Activated gamma-delta T cell (primary cell): ENCODE measurements at places on chromosomes 5 and 9.

- no peak for DNase-seq
These were observed 77.6 kb downstream of the MAPKAP1 start for GRCh38 chr9:125629446-125629845.

- peak; percentile 18 for DNase-seq
These were observed 14.1 kb upstream of the OR2S2 start for GRCh38 chr9:35972093-35972492.

- no peak for DNase-seq
These were observed 663 bp upstream of the FRMD3 start for GRCh38 chr9:83538890-83539238.

DNA sequence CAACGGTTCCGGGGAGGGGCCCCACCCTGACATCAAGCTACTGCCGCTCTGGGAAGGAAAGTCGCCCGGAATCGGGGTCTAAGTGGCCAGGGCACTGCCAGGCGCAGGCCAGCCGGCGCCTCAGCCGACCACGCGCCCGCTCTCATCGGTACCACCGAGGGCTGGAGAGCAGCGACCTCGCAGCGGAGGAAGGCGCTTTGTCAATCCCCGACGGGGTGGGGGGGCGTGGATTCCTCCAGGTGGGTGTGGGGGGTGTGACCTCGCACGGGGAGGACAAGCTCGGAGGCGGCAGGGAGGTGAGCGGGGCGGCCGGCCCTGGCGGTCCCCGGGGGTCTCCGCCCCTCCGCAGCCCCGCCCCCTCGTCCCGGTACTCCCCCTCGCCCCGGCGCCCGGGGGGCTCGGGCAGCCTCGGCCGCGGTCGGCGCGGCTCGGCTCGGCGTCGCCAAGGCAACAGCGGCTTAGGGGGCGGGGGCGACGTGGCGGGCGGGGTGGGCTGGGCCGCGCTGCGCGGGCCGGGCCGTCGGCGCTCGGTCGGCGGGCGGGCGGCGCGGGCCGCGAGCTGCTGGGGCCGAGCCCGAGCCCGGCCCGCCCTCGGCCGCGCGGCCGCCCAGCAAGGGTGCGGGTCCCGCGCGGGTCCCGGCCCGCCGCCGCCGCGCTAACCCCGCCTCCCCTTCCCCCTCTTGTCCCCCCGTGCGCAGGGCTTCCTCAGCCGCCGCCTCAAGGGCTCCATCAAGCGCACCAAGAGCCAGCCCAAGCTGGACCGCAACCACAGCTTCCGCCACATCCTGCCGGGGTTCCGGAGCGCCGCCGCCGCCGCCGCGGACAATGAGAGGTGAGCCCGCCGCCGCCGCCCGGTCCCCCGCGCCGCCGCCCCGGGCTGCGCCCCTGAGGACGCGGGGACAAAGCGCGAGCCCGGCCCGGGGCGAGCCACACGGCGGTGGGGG is 47.5 kb downstream of the DAB2IP start:
- peak; percentile 43 for DNase-seq

GRCh38 chr5:150294551-150295071 is 5.0 kb upstream of the CAMK2A start:
- no peak for DNase-seq

- no peak for DNase-seq
These were observed 187.3 kb downstream of the HTR1A start for GRCh38 chr5:63774939-63775338.

DNA sequence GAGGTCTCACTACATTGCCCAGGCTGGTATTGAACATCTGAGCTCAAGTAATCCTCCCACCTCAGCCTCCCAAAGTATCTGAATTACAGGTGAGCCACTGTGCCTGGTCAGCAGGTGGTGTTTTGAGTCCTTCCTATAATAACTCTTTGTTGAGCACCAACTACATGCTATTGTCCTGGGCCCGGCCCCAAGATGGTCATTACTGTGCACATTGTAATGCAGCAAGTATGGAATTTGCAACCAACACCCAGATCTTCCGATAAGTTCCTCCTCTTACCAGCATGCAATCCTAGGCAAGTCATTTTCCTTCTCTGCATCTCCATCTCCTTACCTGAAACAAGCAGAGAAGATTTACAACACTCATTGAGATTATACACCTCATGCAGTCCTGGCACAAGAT is 510.3 kb upstream of the KLF4 start:
- no peak for DNase-seq

DNA sequence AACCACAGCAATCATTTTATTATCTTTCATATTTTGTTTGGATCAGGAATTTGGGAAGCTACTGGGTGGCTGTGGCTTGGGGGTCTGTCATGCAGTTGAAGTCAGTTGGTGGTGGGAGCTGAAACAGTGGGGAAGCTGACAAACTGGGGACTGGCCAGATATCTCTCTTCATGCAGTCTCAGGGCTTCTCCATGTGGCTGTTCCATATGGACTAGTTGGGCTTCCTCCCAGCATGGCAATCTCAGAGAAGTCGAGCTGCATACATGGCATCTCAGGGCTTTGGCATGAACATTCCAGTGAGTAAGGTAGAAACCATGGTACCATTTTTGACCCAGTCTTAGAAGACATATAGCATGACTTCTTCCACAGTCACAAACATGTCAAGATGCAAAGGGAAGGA is 274.8 kb downstream of the ENC1 start:
- DNase-seq: no peak

DNA sequence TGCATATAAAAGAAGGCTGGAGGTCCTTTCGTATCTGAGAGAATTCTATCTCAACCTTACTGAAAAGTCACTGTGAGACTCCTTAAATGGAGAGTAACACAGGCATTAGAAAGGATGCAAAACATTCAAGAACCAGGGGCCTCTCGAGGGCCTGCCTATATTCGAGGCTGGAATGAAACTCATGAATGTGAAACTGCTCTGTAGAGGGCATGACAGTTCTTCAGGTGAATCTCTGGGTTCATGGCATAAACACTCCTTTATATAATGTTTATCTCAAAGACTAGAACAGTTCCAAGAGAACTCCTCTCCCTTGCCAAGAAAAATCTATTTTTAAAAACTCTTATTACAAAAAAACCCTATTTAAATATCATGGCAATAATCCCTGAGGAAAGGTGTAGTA is 113.9 kb downstream of the SEC61B start:
- DNase-seq: no peak

- no peak for DNase-seq
These were observed 20.5 kb downstream of the ERAP2 start for GRCh38 chr5:96896806-96897205.

DNA sequence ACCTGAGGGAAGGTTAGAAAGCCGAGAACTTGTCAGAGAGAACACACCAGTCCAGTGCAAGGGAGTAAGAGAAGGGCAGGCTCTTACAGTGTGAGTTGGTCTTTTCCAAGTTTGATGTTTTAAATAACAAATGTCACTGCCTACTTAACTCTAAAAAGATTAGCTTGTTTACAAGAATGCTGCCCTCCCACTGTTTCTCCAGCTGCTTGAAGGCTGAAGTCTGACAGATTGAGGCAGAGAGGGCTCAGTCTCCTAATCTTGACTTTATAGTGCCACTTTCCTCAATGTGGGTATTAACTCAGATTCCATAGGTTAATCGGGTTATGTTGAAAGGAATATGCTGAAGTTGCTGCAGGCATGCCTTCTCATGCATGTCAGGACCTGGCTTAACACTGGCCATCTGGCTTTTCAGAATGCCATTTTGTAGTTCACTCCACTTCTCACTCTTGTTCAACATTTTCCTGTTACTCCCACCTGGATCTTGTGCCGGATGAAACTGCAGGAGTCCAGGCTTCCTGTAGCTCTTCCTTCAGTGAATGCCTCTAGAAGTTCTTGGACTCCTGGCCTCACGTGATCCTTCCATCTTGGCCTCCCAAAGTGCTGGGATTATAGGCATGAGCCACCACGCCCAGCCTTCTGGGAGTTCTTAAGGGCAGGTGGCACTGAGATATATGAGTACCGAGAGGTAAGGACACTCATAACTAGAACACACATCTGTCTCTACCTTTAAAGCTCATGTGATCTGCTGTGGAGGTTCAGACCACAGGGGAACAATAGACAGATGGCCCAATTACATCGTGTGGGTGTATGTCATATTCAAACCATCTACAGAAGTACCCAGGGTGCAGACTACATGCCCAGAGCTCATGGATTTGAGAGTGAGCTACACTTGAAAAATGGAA is 249.7 kb downstream of the ARHGAP26 start:
- DNase-seq: no peak

GRCh38 chr9:106414042-106414441 is 448.9 kb upstream of the ZNF462 start:
- DNase-seq: no peak

DNA sequence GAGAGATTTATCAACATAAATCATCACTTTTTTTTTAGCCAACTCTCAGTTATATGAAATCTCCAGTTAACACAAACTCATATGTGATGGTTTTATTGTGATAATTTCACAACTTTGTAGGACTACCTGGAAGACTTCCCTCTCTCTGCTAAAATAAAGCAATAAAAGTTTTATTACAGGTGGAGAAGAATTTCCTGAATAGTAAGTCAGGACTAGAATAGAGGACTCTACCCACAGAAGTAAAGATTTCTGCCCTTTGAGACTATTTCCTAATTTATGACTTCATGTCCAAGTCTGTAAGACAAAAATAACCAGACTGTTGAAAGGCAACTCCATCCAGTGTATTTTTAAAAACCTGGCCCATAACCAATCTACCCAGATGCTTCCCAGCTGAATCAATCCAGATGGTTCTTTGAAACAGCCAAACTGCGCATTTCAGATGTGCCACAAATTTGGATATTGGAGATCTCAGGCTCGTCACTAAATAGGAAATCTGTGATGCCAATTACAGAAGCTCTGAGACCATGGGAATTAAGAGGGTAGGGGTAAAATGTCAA is 234.0 kb upstream of the NMUR2 start:
- DNase-seq: no peak

DNA sequence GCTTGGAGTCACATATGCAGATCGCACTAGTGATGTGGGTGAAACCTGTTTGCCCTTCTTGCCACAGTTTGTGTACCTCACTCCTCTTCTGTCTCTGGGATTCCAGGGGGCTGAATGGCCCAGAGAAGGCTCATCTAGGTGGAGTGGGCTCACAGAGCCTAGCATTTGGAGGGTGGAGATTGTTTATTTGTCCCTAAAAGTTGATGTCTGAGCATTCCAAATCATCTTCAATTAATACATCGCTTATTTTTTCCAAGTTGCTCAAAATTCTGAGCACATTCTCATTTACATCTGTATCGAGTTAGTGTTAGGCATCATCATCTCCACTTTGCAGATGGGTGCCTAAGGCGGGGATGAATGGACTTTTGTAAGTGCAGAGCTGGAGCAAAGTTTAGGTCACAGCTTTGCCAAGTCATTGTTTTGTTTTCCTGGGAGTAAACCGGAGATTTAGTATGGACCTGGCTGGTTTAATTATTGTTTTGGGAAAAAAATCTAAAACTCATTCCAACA is 2.0 kb downstream of the ABL1 start:
- DNase-seq: no peak

- no peak for DNase-seq
These were observed 6.8 kb downstream of the MRPL36 start for GRCh38 chr5:1792842-1793266.

GRCh38 chr9:132651259-132651658 is 18.5 kb downstream of the DDX31 start:
- no peak for DNase-seq

- no peak for DNase-seq
These were observed 431.6 kb downstream of the IRX1 start for GRCh38 chr5:4027088-4027734.

DNA sequence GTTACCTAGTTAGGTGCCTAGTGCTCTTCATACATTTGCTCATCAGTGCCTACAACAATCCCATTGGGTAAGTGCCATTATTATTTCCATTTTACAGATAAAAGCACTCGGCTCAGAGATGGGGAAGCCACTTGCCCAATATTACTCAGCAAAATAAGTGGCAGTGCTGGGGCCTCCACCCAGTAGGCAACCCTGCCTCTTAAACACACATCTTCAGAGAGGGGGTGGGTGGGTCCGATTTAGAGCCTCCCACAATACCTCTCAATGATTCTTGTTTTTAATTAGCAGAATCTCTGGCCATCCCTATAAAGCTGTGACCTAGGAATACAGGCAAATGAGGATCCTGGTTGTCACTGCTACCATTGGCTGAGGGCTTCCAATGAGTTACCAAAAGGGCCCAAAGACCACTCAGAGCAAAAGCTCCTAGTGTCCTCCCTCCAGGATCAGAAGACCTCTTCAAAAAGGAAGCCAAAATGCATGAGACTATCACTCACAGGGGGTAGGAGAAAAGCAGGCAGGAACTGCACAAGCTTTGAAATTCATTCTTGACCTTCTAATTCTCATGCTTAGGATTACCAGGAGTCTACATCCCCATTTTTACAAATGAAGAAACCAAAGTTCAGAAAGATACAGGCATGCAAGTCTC is 36.1 kb upstream of the UBE2D2 start:
- DNase-seq: no peak

DNA sequence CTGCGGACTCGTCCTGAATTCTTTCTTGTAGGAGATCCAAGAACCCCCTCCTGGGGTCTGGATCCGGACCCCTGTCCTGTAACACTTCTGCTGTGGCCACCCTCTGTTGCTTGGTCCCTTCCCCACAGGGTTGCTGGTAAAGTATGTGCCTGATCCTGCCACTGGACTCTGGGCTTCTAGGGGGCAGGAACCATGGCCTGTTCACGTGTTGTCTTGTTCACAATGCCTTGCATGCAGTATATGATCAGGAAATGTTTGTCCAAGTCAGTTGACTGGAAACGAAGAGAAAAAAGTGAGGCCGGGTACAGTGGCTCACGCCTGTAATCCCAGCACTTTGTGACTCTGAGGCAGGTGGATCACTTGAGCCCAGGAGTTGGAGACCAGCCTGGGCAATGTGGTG is 139.3 kb upstream of the ALDH1B1 start:
- no peak for DNase-seq

GRCh38 chr9:20597862-20598261 is 24.4 kb downstream of the MLLT3 start:
- no peak for DNase-seq

DNA sequence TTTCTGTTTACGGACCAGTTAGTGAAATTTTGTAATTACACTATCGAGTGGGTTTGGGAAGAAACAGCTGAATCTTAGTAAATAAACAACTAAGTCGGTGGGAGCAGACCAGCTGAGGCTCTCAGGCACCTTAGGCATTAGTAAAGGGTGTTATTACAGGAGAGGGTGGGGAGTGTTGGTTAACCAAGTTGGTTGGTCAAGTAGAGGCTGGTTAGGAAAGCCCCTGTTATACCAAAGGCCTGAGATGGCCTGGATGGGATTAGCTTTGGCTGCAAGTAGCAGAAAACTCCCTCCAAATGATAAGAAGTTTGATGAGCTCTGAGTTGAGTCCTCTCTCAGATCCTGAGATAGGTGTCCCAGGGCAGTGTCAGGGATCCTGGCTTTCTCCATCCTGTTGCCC is 81.3 kb downstream of the PPARGC1B start:
- DNase-seq: no peak

DNA sequence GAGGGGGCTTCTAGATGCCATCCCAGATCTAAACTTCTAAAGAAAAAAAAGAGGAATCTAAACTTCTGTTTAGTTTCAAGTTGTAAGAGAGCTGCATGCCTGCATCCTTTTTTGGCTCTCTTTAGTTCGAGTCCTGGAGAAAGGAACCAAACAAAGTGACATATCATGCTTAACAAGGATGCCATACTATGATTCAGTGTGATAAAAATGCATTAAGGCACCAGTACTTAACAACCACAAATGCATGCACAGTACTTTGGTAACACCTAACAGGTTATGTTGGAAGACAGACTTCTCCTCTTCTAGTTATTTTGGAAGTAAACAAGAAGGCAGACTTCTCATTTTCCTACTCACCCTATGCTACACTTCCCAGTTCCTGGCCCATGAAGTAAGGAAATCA is 27.3 kb downstream of the NME5 start:
- no peak for DNase-seq

GRCh38 chr5:35274839-35275509 is 44.7 kb upstream of the PRLR start:
- no peak for DNase-seq

GRCh38 chr5:53009816-53010215 is 20.7 kb downstream of the ITGA2 start:
- no peak for DNase-seq
